ENCODE measurements at places on chromosomes 11 and 22.

- no peak for DNase-seq
Observed at GRCh38 chr11:48098024-48098423, 117.7 kb downstream of the PTPRJ start.

GRCh38 chr11:68480852-68481510 is 20.4 kb downstream of the PPP6R3 start:
- DNase-seq: no peak

DNA sequence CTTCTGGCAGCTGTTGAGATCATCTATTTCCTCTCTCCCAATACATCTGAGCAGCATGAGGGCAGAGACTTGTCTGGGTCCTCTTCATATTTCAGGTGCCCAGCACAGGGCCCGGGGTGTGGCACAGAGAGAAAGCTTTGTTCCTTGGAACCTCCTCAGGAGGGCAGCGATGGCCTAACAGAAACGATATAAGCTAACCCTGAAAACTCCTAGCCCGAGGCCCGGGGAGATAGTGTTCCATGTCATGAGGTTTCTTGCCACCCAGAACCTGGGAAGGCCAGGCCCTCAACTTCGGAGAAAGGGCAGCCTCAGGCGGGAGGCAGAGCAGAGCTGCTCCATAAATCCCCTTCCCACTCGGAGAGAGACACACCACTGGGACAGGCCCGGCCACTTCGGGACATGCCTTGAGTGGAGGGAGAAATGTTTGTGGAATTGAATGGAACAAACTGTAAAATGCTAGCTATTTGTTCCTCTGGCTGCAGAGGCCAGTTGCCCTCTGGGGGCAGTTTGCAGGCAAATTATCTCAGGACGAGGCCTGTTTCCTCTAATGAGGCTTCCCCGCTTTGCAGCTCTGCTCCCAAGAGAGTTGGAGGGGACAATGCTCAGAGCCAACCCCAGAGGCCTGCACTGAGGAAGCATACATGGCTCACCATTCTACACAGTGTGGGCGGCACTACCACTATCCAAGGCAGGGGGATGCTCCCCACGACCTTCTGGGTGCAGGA is 11.6 kb downstream of the ARRB1 start:
- DNase-seq: no peak

- DNase-seq: no peak
Observed at GRCh38 chr11:35425603-35426212, 6.3 kb upstream of the SLC1A2 start.

DNA sequence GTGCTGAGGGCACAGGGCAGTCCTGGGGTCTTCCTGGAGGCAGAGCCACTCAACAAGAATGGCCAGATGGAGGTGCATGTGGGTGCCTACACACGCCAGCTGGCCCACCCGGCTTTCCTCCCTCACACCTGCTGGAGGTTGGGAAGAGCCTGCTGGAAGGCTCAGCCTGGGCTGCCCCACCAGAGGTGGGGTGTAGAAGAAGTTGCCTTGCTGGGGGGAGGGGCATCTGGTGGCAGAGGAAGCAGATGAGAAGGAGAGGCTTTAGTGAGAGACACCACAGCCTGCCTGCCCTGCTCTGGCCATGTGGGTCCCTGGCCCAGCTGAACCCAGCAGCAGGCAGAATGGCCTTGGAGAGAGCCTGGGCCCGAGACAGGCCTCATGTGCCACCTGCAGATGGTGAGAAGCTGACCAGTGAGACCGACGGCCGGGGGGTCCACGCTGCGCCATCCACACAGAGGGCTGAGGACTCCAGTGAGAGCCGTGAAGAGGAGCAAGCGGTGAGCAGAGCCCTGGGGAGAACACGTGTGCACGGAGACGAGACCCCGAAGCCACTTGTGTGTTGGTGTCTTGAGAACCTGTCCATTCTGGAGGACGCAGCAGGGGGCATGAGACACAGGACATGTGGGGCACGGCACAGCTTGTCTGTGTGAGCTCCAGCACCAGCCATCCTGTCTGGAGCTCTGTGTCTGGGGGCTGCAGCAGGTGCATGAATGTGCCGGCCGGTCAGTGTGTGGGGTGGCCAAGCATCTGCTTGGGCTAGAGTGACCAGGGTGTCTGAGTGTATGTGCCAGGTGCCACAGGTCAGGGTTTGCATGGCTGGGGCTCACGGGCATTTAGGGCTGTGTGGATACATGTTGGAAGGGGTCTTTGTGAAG is 2.7 kb downstream of the B4GALNT4 start:
- no peak for DNase-seq

- DNase-seq: no peak
Observed at GRCh38 chr11:10390375-10390774, 64.7 kb upstream of the AMPD3 start.

DNA sequence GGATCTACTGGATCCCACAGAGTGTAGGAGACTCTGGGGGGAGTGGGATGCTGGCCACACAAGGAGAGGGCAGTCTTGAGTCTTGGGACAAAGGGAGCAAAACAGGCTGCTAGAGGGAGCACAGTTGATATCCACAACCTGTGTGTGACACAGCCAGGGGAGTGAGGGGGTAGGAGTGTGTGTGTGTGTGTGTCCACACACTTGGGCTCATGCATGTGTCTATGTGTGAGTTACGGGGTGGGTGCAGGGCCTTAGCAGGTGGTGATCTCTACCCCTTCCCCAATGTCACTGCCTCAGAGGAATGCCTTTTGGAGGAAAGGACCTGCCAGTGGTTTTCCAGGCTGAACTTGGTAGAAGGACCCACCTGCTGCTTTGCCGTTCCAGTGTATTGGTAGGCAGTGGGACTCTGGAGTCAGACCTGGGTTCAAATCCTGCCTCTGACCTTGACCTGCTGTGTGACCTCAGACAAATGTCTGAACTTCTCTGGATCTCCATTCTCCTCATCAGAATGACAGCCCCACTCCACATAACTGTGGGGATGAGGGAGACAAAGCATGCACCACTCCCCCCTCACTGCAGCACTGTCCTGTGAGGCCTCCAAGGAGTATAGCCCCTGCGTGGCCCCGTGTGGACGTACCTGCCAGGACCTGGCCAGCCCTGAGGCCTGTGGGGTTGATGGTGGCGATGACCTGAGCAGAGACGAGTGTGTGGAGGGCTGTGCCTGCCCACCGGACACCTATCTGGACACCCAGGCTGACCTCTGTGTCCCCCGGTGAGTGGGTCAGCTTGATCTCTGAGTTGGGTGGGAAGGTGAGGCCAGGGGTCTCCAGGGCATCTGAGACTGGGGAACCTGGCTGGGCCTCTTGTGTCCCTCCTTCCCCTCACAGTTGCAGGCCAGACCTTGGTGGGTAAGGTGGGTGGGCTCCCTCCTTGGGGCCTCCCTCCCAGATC is 27.4 kb downstream of the OTOG start:
- DNase-seq: no peak

- DNase-seq: no peak
Observed at GRCh38 chr11:75001686-75002085, 13.0 kb downstream of the NEU3 start.

- no peak for DNase-seq
Observed at GRCh38 chr11:59200423-59200746, 12.3 kb downstream of the MPEG1 start.

DNA sequence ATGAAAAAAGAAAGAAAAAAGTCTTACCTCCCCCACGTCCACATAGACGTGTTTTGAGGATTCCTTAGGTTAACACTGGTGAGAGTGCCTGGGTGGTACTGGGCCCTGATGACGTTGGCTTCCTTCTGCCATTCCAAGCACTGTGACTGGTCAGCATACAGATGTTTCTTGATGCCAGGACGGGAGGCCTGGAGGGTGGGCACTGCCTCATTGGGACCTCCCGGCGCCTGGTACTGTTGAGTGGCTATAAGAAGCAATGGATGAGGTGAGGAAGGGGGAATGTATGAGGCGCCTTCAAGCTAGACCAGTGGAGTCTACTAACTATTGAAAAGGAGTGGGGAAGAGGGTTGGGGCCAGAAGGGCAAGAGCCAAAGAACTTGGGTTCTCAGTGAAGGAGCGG is 45.3 kb downstream of the MICAL2 start:
- DNase-seq: no peak

DNA sequence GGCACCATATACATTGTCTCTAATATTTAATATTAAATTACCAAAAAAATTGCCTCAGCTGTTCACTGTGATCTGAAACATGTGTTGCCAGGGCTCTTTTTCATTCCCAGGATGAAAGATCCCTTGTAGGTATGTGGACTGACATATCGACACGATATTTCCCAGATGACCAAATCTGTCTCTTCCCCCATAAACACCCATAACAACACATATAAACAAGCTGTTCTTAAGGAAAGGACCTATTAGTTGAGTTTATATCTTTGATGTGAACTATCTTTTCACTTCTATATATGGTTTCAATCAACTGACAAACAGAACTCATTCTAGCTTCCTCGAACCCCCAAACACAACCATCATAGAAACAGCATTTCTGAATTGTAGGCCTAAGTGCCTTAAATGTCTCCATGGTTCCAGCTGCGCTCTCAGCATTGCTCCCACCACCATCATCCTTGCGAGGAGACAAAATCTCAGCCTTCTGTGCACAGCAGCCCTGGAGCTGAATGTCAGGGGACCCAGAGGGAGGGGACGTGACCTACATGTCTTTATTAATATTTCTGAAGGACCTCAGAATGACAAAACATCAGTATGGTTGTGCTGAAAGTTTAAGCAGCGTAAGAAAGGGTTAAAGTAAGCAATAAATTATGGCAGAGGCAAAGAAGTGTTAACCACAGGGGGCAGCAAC is 67.0 kb downstream of the ETS1 start:
- DNase-seq: no peak

GRCh38 chr11:79236541-79236971 is 204.3 kb downstream of the TENM4 start:
- peak; percentile 91 for DNase-seq

DNA sequence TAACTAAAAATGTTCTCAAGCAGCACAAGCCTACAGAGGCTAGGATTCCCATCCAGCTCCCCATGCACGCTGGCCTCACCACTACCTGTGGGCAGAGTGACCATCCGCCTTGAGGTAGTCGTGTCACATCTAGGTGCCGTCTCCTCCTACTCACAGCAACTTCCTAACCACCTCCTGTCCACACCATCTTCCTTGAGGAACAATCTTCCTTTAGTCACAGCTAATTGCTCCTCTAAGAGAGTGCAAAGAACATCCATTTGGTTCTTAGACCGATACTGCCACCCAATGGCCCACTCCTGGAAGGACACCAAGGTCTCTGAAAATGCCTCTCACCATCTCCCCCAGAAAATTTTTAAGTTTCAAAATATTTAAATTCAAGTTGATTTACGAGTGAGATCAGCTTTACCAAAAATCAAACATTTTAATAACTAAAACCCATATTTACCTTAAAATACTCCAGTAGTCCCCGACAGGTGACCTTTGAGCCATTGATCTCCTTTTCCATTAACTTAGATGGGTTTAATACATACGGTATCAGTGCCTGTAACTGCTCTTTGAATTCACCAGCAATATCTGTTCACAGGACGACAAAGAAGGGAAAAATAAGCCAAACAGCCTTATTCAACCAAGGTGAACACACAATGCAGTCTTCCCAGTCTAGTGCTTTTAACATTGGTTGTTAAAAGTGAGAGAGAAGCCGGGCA is 21.7 kb upstream of the PLAAT3 start:
- no peak for DNase-seq

DNA sequence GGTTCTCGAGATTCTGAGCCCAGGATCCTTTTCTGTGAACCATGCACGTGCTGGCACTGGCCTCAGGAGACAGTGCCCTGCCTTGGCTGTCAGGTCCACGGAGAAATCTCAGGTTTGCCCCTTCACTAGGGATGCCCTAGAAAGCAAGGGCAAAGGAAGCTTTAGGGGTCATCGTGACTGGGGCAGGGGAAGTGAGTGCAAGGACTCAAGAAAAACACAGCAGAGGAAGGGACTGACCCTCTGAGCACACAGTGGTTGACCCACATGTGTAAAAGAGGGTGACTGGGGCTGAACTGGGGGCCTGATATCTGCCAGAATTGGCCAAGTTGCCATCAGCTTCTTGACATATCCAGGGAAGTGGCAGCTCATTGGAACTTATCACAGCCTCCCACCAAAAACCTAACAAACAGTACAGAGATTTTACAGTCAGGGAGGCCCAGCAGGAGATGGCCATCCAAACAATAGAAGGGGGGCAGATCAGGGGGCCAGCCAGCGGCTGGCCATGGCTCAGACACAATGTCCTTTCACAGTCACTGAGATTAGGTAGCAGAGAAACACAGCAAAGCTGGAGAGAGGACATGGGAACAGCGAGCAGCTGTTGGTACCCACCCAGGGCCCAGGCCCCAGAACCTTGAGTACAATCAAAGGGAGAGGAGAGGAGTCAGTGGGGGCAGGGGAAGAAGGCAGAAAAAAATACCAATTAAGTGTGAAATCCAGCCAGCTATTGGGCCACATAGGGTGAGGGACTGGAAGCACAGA is 4.4 kb downstream of the TMEM121B start:
- no peak for DNase-seq

Measured in AG09309 (cell line).